HFFc6 (cell line): ENCODE measurements at places on chromosomes 5 and 9. TPM values are rescaled to one million over a fixed set of nuclear protein-coding genes. Genes with fewer than 3 reads are reported as not detected.

DNA sequence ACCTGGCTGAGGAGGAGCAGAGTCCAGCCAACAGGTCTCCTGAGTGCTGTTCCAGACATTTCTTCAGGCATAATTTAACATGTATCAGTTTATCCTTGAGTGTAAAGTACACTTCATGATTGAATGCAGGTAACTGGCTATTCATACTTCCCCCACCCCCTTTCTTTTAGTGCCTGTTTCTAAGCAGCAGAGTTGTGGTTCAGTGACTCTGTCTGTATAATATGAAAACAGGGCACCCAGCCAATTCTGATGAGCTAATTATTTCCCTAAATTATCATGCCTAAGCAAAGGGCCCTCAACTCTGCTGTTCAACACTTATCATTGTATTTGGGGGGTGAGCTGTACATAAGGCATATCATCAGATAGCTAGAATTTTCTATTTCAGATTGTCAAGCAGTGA is 51.9 kb upstream of the ZSWIM6 start:
- peak; percentile 84 for DNase-seq

DNA sequence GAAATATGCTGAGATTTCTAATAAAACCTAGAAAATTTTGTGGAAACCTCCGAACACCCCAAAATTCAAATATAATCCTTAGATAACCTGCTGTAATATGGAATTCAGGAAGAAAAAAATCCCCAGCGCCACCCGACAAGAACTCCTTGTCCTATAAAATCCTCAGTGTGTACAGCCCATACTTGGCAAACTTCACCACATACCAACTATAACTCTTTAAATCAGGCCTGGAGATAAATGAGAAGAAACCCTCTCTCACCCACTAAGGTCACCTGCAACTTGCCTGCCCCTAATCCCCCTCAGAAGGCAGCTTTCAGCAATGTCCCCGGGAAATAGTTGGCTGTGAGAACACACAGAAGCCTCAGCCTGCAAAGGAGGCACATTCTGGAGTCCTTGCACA is 90.5 kb downstream of the SH3TC2 start:
- no peak for DNase-seq

Gene CSF1R
- 0.30 to 1.1 TPM (median 0.46 TPM) in 3 replicates for total RNA-seq

DNA sequence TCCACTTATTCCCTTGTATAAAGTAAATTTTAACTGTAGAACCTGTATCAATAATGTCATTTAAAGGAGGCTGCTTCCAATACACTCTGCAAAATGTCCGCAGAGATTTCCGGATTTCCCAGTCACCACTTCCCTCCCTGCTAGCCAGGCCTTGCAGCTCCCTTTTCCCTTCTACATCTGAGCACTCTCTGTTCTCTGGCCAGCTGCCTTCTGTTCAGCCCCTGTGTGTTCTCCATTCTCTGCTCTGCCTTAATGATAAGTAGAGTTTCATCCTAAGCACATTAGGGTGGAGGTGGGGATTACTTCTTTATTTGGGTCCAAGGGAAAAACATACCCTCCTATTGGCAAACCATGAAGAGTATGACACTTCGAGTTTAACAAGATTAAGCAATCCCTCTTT is 719.6 kb upstream of the WWC1 start:
- no peak for DNase-seq

DNA sequence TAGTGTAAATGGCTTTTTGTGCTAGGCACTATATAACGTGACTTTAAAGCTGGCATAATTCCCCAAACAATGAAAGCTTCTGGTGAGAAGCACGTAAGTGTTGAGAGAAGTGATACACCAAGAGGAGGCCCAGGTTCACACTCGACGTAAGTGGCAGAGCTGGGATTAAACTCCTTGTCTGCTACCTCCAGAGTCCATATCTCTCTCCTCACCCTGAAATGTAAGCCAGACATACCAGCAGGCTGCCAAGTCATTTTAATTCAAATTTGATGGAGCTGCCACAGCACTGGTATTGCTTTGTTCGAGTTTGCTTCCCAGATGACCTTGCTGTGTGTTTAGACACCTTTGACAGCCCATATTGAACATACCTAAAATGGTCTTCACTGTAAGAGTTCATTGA is 319.7 kb downstream of the GLIS3 start:
- DNase-seq = no peak

Gene FBXO10
- 6.1 to 7.9 TPM (median 6.9 TPM) in 3 replicates for total RNA-seq

GRCh38 chr5:179270581-179271427 is 74.5 kb downstream of the ADAMTS2 start:
- no peak for DNase-seq

DNA sequence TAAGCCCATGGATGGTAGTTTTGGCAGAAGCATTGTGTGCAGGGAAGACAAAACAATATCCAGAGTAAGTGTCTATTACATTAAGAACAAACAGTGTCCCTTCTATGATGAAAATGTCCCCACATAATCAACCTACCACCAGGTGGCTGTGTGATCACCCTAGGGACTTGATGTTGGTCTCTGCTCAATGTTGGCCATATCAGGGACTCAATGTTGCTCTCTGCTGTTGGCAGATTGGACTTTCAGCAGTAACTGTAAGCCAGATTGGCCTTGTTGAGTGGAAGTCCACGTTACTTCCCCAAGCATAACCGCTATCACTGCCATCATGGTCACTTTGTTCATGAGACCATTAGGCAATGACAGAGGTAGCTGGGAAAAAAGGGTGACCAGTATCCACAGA is 52.8 kb upstream of the PRSS3 start:
- peak; percentile 28 for DNase-seq

Gene RGS7BP
- not detected in 3 replicates for total RNA-seq

Gene PCDHGA8
- total RNA-seq = 0.71 to 0.97 TPM (median 0.92 TPM) in 3 replicates

DNA sequence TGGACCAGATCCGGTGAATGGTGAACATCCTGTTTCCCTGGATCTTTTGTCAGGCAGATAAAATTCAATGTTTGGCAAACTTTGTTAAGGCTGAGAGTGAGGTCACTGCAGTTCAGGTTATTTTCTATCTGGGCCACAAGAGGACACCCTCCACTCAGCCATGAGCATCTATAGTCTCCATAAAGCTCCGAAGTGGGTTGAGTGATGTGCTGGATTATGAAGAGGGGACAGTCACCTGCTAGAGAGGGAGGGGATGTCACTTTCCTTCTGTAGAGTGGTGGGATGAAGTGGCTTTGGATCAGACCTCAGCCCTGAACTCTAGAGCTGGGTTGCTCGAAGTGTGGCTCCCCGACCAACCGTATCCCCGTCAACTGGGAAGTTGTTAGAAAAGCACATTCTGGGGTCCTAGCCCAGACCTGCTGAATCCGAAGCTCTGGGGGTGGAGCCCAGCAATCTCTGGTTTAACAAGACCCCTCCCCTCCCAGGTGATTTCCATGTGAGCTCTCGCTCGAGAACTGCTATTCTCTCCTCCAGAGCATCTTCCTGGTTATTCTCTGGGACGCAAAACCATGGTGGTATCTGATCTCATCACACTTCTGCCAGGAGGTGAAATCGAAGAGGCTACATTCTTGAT is 31.8 kb upstream of the FGF1 start:
- peak; percentile 46 for DNase-seq

- DNase-seq = peak; percentile 3
Observed at GRCh38 chr5:146667633-146668272, 151.8 kb upstream of the GPR151 start.

DNA sequence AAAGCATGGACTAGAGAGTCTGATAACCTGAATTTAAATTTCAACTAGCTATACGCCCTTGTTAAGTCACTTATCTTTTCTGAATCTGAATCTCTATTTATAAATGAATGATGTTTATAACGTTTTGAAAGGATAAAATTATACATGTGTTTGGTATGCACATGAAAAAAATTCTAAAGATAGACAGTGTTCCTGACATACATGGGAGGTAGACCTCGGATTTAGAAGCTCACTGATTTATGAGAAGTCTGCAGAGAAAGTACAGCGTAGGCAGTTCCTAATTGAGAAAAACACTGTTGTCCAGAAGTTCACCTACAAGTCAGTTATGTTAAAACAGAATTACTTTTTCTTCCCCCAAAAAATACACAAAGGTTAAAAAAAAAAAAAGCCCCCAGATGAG is 26.6 kb downstream of the MPDZ start:
- no peak for DNase-seq

Gene GRIN1
- 0.08 to 1.1 TPM (median 0.44 TPM) in 3 replicates for total RNA-seq

DNA sequence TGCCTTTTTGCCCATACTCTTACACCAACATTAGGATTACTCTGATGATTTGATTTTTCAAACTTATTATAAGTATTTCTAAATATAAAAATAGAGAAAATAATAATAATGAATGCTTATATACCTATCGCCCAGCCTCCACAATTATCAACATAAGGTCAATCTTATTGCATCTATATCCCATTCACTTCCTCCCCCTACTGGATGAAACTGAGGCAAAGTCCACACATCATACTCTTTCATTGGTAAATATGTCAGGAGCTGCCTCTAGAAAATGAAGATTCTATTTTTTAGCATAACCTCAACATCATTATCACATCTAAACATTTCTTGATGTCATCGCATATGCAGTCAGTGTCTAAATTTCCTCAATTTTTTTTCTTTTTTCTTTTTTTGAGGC is 44.3 kb downstream of the SH3RF2 start:
- DNase-seq = no peak

DNA sequence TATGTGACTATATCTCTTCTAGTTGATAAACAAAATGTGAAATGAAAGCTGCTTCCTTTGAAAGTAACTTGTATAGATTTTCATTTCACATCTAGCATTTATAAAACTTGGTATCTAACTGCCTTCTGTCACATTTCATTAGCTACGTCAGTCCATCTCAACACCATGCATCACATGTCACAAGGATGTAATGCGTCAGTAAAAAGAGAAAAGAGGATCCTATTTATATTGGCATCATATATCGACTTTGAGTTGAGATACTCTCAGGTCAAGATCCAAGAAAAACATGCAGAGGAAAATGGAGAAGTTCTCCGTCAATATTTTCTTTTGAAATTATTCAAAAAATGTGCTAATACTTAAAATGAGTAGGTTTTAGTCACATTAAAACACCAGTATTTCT is 1211.2 kb downstream of the EFNA5 start:
- no peak for DNase-seq

Gene MEGF10
- total RNA-seq = not detected in 3 replicates

GRCh38 chr9:109062543-109062942 is 49.2 kb upstream of the CTNNAL1 start:
- DNase-seq = no peak

Gene DMXL1
- total RNA-seq = 20.1 to 21.9 TPM (median 21.0 TPM) in 3 replicates

DNA sequence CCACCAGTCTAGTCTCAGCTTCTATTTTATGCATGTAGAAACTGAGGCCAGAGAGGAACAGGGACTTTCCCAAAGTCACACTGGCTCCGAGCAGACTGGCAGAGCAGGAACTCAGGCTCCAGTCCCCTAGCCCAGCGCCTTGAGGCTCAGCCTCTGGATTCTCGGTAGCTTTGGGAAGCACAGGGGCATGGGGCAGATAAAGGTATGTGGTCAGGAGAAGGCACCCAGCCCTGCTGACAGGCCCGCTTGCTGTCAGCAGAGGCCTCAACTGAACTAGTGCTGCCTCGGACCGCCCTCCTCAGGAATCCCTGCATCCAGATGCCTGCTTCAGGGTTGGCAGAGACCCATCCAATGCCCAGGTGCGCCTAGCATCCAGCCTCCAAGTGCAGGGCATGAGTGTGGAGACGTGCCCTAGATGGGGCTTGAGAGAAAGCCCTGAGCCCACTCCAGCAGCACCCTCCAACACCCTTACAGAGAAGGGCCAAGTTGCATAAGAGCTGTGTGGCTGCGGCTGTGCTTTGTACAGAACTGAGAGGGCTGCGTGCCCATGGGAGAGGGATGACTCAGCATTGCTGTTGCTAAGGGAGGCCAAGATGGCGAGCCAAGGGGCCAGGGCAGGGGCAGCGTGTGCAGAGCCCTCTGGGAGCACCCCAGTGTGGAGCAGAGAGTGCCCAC is 168.6 kb downstream of the MACROH2A1 start:
- peak; percentile 39 for DNase-seq

Gene LRRC26
- total RNA-seq = not detected in 3 replicates
